ENCODE measurements at places on chromosomes 11 and 22.

DNA sequence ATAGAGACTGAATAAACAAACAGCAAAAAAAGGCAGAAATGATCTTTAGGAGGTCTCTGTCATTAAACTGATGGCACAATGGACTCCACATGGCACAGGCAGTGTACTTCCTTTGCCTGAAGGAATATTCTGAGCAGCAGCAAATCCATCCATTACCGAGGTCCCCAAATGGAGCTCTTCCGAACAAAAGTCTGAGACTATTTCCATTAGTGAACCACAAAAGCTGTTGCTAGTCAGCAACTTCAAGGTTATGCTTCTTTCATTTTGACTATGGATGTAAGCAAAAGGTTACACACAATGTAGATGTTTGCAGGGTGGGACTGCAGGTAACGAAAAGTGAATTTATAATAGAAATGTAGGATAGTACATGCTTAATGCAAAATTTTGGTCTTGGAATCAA, 14.5 kb downstream of the NARS2 start:
- no peak for DNase-seq

GRCh38 chr11:78359921-78360320, 57.7 kb downstream of the GAB2 start:
- DNase-seq = no peak

GRCh38 chr11:111422494-111423249, 43.6 kb upstream of the POU2AF1 start:
- peak; percentile 32 for DNase-seq

GRCh38 chr11:108432783-108433182, 34.5 kb downstream of the C11orf65 start:
- DNase-seq = no peak

GRCh38 chr11:83008581-83008923, 63.1 kb downstream of the RAB30 start:
- no peak for DNase-seq

- DNase-seq = no peak
Measured at GRCh38 chr11:72333661-72334060, 89.7 kb upstream of the PHOX2A start.

GRCh38 chr11:82802710-82803109, 69.0 kb upstream of the FAM181B start:
- DNase-seq = no peak

DNA sequence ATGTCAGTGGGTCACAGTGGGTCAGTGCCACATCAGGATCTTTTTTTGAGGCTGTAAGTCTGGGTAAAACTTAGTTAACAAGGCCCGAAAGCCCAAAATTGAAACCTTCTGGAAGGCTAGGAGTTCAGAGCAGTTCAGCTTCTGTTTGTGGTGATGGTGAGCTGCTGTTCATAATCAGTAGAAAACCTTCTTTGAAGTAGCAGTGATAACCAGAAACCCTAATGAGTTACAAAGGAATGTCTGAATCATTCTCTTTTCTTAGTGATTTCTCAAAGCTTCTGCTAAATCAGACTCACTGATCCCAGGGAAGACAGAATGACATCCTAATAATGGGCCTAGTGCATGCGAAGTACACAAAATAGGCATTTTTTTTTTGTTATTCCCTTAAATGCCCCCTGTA, 124.7 kb downstream of the PARVA start:
- DNase-seq = no peak

DNA sequence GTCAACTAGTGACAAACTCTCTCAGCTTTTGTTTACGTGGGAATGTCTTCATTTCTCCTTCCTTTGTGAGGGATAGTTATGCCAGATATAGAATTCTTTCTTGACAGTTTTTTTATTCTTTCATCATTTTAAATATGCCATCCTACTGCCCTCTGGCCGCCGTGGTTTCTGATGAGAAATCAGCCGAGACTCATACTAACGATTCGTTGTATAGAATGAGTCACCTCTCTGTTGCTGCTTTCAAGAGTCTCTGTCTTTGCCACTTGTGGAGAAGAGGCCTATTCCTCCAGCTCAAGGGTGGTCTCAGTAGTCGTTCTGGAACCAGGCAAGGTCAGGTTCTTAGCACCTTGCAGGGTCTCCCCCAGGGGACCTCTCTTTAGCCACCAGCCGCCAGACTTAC, 8.0 kb downstream of the MYO7A start:
- no peak for DNase-seq

- DNase-seq = no peak
Measured at GRCh38 chr11:95793116-95793515, 2.8 kb downstream of the CEP57 start.
